ENCODE measurements at places on chromosomes 1 and 21.
A peak's percentile ranks its signal among the peaks of the same experiment; 100 is the strongest.

DNA sequence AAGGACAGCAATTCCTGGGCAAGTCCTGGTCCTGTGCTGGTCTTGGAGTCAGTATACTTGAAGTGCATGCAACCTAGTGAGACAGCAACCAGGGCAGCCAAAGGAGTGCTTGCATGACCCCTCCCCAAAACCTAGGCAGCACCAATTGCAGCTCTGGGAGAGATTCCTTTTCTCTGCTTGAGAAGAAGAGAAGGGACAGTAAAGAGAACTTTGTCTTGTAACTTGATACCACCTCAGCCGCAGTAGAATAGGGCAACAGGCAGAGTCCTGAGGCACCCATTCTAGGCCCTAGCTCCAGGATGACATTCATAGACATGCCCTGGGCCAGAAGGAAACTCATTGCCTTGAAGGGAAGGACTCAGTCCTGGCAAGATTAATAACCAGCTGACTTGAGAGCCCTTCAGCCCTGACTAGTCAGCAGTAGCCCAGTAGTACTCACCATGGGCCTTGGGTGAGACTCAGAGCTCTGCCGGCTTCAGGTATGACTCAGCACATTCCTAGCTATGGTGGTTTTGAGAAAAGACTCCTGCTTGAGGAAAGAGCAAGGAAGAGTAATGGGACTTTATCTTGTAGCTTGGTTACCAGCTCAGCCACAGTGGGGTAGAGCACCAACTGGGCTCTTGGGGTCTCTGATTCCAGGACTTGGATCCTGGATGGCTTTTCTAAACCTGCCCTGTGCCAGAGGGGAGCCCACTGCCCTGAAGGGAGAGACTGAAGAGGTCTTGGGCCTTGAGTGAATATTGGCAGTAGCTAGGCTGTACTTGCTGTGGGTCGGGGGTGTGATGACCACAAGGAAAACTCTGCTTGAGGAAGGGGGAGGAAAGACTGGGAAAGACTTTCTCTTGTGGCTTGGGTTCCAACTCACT is 51.7 kb upstream of the ACADM start:
- peak; percentile 91 for DNase-seq

- DNase-seq = no peak
These were observed 19.4 kb downstream of the SLC26A9 start for GRCh38 chr1:205923651-205924459.

- DNase-seq = no peak
These were observed 7.6 kb upstream of the BEND5 start for GRCh38 chr1:48784301-48784700.

DNA sequence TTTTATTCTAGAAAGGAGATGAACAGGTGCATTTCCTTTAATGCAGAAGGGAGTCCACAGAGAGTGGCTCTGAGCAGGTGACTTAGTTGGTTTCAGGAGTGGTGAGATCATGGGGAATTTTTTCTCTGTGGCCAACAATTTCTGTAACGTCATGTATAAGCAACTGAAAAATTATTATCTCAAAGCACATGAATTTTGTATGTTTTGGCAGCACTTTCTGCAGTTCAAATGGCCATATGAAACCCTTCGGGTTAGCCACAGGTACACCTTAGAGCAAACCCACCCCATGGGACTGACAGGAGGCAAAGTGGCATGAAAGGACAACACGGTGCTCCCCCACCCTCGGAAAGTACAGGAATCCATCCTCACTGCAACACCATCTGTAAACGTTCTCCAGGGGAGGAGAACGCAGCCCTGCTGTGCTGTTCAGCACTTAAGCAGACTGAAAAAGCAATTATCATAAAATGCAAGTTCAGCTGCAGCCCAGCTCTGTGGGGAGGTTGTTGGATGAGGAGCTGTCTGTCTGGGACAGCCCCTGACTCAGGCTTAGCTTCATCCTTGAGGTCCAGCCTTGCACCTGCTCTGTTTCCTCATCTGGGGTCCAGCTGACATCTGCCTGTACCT is 55.8 kb upstream of the CLDN14 start:
- DNase-seq = no peak

DNA sequence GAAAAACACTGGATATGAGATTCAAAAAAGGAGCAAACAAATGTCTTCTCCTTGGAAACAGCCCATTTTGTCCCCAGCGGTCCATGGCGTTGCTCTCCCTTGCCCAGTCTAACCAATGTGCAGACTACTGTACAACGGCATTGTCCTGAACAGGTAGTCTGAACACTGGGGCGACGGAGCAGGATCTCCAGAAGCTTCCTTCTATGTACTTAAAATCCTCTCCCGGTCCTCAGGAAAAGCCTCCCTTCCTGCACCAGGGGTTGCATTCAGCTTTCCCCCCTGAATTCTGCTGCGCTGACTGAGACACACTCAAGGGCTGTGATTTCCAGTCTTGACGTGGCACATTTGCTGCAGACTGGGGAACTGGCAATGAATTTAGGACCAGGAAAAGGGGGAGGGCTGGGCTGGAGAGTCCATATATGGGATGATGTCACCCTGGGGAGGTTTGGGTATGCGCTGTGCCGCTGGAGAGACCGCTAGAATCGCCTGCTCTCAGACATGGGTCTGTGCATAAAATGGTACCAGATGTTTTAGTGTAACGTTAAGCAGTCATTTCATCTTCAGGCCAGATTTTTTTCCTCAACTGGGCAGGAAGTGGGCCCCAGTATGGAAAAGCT is 275.9 kb upstream of the C1orf105 start:
- no peak for DNase-seq

DNA sequence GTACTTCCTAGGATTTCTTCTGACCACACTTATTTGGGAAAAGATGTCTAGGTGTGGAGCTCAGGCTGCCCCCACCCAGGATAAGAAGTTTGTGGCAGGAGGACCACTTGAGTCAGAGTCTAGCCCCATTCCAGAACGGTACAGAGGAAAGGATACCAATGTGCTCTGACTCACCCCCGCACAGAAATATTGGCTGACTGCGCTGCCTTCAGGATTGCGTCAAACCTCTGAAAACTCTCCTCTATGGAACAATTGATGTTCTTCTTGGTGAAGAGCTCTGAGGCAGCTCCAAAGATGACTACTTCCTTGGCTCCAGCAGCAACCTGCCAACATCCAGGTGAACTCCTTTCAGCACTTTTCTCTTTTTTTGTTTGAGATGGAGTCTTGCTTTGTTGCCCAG is 11.2 kb downstream of the HMGCL start:
- no peak for DNase-seq

DNA sequence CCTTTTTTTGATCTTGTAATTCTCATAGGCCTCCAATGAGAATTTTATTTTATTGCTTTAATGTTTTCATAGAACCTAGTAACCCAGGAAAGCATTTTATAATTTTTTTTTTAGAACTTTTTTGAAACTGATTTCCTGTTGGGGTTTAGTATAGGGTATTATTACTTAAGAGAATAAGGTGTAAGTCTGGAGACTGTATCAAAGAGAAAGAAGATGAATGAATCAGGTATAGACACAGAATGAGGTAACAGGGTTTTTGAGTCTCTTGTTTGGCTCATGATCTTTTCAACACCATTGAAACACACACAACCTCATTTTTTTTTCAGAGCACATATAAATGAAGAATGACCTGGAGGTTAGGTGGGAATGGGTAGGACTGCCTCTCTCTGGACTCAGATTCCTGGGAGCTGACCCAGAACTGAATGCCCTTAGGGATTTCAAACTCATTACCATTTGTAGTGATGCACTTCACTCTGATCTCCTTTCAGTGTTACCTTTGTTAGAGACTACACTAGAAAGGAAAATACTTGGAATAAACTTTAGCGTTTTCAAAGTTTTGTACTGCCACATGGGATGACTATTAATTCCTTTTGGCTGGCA is 51.0 kb downstream of the EPB41 start:
- DNase-seq = peak; percentile 65

- peak; percentile 96 for DNase-seq
These were observed 4.6 kb downstream of the MATN1 start for GRCh38 chr1:30718636-30719405.

- no peak for DNase-seq
These were observed 12.4 kb upstream of the EDARADD start for GRCh38 chr1:236381565-236382158.

DNA sequence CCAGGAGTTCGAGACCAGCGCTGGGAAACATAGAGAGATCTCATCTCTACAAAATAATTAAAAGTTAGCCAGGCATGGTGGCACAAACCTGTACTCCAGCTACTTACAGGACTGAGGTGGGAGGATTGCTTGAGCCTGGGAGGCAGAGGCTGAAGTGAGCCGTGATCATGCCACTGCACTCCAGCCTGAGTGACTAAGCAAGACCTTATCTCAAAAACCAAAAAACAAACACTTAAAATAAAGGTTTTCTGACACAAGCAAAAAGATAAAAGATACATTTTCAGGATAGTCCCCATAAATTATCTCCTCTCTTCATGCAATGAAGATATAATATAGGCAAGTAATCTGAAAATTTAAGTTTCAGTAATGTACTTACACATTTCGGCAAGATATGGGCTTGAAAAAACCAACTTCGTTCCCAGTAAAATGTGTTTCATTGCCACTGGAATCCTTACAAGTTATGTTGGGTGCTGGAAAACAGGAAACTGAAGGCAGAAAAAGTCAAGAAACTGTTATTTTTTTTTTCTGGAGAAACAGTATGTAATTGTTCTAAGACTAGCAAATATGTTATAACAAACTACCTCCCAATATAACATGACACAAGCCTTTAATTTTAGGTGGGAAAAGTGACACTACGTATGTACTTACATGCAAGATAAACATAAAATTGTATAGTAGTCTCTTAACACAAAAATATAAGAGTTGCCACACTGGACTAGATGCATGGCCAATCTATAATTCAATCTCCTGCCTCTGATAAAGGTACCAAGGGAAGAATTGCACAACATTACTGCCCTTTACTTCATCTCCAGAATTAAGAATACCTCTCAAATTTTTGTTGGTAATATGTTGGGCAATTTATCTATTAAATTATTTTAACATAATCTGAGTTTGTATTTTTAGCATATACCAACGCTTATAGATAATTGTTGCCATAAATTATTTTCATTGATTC is 15.7 kb downstream of the TM2D1 start:
- DNase-seq = no peak

DNA sequence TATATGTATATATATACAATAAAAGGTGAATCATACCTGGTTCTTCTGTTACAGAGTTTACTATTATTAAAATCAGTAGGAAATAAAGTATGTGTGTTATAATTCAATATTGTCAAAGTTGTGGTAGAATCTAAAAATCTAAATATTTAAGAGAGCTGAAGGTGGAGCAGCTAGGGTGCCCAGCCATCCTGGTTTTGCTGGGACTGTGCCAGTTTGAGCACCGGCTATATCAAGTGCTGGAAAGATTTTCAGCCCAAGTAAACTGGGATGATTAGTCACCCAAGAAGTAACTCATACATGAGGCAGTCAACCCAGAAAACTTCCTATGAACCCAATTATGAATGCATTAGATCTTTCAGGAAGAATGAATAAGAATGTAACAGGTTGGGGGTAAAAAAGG is 16.9 kb upstream of the KRTAP19-5 start:
- DNase-seq = no peak
